ENCODE measurements at places on chromosomes 2 and 18.

GRCh38 chr2:169110916-169111315 lies 41.6 kb downstream of the DHRS9 start:
- no peak for DNase-seq

GRCh38 chr18:59986139-59986538 lies 86.3 kb downstream of the PMAIP1 start:
- no peak for DNase-seq

DNA sequence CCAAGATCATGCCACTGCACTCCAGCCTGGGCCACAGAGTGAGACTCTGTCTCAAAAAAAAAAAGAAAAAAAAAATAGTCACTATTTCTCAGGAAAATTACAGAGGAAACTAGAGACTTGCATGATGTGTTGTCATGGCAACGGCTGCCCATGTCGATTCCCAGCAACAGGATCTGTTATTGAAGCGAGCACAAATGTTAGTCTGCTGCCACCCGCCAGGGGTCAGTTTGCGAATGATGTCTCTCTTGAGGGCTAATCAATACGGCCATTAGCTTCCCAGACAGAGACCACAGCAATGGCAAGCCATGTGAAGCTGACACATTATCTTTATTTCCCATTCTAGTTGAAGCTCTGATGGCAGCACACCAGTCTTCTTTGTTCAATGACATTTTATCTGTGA lies 32.4 kb upstream of the ACYP2 start:
- DNase-seq = no peak

DNA sequence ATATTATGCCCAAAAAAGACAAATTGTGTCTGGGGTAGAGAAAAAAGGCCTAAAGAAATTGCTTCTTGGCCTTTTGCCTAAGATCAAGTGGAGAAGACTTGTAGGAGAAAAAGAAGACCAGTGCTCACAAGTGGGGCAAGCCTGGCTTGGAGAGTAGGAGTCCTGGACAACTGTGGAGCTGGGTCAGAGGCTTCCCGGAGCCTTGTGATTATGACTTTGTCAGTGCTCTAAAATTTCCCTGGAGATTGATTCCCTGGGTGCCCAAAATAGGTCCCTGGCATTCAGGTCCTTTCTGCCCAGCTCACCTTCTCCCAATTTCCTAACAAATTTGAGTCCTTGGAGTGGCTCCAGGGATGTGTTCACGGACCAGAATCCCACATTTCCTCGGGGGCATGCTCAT lies 787 bp upstream of the TRIM54 start:
- DNase-seq = no peak

DNA sequence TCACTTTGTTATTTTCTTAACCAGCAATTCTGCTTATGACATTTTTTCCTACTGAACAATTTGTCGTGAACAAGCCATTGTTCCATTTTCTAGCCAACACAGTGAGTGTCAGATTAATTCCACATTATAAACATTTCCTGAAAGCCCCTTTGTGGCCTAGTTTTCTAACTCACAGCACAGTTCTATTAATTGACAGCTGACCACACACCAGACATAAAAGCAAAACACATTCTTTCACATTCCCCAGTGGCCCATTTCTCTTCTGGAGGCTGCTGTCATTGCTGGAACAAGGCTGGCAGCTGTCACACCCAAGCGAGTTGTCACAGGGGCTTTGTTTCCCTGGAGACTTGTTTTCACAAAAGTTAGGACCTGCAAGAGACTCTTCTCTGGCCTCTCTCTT lies 50.7 kb downstream of the RNF152 start:
- DNase-seq = no peak

- no peak for DNase-seq
These were observed 1267.1 kb downstream of the LRP1B start for GRCh38 chr2:140863713-140864112.

- DNase-seq = no peak
These were observed 46.8 kb upstream of the EML6 start for GRCh38 chr2:54676656-54677055.

- DNase-seq = no peak
These were observed 65.8 kb downstream of the SGPP2 start for GRCh38 chr2:222490131-222490530.

GRCh38 chr18:22742409-22742808 lies 190.7 kb upstream of the RBBP8 start:
- no peak for DNase-seq

DNA sequence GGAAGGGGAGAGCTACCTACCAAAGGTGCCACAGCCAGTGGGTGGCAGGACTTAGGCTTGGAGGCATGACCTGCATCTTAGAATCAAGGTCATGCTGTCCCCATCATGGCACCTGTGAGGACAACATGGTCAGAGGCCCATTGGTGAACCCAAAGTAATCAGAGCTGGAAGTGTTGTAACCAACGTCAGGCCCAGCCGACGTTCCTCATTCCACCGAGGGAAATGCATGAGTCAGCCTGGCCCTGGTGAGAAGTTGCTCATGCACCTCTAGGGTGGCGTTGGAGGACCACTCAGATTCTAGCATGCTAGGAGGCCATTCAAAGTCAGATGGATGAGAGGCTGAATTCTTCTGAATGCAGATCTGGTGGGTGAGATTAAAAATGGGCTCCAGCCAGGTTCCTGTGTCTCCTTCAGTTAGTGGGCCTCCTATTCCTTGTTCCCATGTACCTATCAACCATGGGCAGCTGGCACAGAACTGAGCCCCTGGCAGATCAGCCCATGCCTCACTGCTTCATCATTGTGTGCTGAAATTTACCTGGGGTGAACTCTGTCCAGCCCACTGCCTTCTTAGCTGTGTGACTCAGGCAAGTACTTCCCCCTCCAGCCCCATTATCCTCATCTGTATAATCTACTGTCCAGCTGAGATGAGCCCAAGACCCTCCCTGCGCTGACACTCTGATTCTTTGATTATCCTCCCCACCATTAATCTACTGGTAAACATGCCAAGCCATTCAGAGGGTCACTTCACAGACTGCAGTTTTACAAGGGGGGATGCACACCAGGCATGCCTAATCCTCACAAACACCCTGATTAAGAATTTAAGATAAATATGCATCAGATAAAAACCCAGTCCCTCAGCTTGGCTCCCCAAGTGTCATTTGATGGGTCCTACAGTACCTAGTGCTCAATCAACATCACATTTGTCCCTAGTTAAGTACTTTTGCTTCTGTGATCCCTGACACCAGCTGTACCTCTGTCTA lies 14.0 kb downstream of the SLC14A2 start:
- no peak for DNase-seq

DNA sequence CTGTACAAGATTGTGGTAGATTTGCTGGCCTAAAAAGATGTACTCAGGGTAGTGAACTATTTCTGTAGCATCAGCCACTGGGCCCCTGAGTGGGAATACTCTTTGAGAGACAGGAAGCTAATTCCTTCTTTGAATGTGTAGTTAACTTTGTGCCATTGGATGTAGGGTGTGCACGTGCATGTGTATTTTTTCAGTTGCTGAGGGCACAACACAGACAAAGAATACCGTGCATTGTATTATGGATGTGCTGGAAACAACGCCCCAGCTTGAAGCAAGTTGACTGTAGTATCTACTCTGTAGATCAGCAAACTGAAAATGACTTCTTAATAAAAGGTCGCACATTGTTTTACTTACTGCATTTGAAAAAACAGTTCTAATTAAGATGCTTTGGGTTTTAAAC lies 14.1 kb downstream of the CRIM1 start:
- no peak for DNase-seq

DNA sequence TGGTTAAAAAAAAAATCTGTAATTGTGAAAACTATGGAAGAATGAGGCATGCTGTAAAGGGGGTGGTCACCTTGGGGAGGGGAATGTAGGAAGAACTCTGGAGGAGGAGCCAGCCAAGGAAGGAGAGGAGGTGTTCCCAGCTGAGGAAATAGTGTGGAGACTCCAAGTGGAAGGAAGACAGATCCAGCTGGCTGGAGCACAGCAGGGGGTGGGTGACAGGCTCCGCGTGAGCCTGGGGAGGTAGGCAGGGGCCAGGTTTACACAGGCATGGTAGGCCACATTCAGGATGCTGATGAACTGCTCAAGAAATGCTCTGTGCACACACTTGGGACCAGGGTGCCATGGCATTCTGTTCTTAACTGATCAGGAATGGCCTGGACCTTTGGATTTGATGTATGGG lies 16.8 kb downstream of the AFF3 start:
- DNase-seq = no peak

- no peak for DNase-seq
These were observed 17.2 kb upstream of the NAPG start for GRCh38 chr18:10508591-10508990.

DNA sequence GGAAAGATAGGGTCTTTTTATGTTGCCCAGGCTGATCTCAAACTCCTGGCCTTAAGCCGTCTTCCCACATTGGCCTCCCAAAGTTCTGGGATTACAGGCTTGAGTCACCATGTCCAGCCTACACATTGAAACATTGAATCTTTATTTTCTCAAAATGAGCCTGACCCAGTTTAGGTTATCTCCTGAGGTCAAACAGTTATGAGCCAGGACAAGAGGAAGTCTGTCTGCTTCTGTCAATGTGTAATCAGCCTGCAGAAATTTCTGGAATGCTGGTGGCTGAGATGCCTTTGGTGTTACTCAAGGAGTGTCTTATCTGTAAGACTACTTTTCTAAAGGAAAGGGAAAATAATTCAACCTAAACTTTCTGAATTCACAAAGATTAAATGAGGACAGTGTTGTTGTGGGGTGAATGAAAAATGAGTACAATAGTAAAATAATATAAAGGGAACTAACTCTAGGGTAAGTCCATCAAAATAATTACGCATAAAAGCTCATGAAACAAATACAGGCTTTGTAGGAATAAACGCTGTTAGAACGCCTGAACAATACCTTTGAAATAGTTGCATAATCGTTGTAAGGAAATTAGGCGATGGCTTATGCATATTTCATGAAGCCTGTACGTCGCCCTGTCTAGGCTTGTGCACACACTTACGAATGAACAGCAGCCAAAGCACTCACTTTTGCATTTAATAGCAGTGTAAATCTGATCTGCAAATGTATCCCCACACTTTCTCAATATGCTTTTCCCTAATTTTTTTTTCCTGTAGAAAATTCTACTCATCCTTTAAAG lies 260.8 kb downstream of the RDH14 start:
- DNase-seq = no peak

DNA sequence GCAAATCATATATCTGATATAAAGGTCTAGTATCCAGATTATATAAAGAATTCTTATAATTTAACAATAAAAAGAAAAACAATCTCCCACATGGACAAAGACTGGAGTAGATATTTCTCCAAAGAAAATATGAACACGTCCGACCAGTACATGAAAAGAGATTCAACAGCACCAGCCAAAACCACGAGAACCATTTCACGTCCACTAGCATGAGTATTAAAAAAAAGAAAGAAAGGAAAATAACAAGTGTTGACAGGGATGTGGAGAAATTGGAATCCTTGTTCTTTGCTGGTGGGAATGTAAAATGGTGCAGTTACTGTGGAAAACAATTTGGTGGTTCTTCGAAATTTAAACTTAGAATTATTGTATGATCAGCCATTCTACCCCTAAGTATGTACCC lies 432.7 kb upstream of the TRIB2 start:
- DNase-seq = no peak

GRCh38 chr2:41420219-41420618 lies 627.6 kb upstream of the PKDCC start:
- no peak for DNase-seq

- no peak for DNase-seq
These were observed at the start of gene STON1 for GRCh38 chr2:48530033-48530811. TSS of gene STON1 (plus strand) at chr2:48530154. CDS start at chr2:48580634, 50,480 bp downstream.

GRCh38 chr2:48259811-48260210 lies 270.1 kb upstream of the STON1 start:
- no peak for DNase-seq

GRCh38 chr2:188497726-188498125 lies 206.1 kb downstream of the GULP1 start:
- no peak for DNase-seq

GRCh38 chr2:195500879-195501278 lies 156.1 kb upstream of the SLC39A10 start:
- DNase-seq = no peak

DNA sequence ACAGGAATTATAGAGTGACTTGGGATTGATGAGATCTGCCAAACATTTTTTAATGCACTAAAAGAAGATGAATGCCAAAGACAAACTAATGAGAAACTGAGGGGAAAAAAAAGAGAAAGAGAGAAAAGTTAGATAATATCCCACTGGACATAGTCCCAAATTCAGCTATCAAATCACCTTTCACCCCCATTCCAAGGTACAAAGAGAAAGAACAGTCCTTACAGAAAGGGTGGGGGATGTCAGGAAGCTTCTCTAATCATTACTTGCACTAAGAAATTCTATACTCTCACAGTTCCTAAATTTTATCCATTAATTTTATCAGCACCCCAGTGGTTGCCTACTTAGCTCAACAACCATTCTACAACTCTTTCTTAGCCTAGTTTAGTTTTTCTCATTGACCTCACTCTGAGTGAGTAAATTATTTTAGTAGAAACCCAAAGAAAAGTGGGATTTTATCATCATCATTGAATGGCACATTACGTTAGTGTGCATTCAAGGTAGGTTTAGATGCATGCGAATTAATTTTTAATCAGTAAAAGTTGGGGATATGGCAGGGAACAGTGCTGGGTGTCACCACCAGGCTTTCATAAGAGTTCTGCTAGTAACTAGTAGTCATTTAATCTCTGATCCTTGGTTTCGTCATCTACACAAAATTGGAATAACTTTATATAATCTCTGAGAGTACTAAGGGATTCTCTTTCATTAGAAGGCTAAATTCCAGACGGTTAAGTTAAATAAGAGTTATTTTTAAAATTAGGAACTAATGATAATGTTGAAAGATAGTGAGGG lies 85.3 kb upstream of the CYTIP start:
- DNase-seq = no peak

- no peak for DNase-seq
These were observed 15.5 kb downstream of the PXDN start for GRCh38 chr2:1728821-1729220.

GRCh38 chr2:42049221-42050009 lies 1.6 kb downstream of the PKDCC start:
- DNase-seq = no peak

GRCh38 chr2:41267929-41268659 lies 779.7 kb upstream of the PKDCC start:
- no peak for DNase-seq

DNA sequence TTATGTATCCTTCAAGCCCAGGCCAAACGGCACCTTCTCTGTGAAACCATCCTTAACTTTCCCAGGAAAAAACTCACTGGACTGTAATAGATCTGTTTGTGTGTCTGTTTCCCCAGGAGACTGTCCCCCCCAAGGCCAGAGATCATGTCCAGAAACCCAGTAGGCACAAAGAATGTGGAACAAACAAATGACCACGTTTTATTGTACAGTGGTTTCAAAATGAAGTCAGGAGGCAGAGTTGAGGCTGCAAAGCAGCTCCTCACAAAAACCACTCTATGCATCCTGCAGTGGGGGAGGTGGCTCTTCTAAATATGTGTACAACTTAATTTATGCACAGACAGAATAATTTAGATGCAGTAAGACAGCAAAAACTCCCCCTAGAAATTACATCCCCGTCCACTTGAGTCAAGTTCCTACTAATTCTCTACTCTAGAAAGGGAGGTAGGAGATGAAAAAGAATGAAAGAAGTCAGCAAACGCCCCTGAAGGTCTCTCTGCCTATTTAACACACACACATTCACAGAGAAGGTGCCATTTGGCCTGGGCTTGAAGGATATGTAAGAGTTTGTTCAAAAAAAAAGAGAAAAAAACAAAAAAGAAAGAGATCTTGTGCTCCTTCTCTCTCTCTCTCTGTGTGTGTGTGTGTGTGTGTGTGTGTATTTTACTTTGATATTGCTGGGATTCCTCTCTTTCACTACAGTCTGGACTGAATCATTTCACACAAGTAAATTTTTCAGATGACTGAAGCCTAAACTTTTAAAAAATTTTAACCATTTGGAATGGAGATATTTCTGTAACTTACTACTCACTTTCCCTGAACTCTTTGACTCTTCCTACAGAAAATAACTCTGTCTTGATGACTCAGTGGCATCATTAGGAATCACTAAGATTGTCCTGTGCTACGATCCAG lies 19.5 kb downstream of the BCL2 start:
- no peak for DNase-seq

Data from stimulated activated CD4-positive, alpha-beta T cell treated with anti-CD3 and anti-CD28 coated beads, Interleukin-1b, Interleukin-23, amount 100 ng/mL, for 1 hour (primary cell).